GM23248 (cell line): ENCODE measurements at places on chromosomes 4 and X. TPM values are rescaled to one million over a fixed set of nuclear protein-coding genes. Genes with fewer than 3 reads are reported as not detected.
A peak's percentile ranks its signal among the peaks of the same experiment; 100 is the strongest.

GRCh38 chrX:153398275-153398960 lies 2.7 kb downstream of the PNMA6E start:
- no peak for DNase-seq

- DNase-seq, result peak; percentile 6
Measured at GRCh38 chr4:42906891-42907759, 14.6 kb downstream of the GRXCR1 start.

DNA sequence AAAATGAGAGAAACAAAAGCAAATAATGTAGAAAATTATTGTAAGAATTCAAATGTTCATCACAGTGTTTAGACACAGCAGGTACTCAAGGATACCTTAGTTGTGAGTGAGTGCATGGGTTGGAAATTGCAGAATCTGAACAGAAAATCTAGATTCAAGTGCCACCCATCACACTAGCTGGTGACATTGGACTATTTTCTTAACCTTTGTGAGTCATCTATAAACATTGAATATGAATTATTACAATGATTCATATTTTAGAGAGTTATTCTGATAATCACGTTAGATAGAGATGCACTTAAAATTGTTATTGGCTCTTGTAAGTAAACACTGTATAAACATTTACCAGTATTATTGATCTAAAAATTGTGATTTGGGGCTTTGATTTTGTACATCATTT lies 1113.1 kb downstream of the STIM2 start:
- DNase-seq, result no peak

DNA sequence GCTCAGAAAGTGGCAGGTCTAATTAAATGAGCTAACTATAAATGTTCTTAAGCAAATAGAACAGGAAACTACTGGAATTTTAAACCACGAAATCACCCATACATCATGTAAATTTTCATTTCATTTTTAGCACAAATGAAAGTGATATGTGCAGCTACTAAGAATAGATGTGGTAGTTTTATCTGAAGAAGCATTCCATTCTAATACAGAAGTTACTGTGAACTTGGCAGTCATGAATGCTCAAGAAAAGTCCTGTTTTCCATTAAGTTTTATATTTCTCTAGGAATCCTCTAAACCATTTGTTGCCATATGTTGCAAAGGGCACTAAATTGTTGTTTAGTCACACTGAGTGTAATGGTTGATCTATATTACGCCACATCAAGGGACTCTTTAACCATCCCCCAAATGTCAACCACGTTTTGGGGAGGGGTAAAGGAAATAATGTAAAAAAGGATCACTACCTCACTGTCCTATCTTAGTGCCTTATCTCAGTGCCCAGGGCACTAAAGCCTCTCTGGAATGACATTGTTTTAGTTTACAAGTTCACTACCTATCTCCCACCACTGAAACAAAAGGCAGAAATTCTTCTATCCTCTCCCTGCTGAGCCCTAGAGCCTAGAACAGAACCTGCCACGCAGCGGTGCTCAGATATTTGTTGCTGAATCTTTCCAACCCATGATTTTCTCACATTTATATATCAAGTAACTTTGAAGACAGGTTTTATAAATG lies 118.0 kb downstream of the SHISA3 start:
- peak; percentile 18 for DNase-seq

DNA sequence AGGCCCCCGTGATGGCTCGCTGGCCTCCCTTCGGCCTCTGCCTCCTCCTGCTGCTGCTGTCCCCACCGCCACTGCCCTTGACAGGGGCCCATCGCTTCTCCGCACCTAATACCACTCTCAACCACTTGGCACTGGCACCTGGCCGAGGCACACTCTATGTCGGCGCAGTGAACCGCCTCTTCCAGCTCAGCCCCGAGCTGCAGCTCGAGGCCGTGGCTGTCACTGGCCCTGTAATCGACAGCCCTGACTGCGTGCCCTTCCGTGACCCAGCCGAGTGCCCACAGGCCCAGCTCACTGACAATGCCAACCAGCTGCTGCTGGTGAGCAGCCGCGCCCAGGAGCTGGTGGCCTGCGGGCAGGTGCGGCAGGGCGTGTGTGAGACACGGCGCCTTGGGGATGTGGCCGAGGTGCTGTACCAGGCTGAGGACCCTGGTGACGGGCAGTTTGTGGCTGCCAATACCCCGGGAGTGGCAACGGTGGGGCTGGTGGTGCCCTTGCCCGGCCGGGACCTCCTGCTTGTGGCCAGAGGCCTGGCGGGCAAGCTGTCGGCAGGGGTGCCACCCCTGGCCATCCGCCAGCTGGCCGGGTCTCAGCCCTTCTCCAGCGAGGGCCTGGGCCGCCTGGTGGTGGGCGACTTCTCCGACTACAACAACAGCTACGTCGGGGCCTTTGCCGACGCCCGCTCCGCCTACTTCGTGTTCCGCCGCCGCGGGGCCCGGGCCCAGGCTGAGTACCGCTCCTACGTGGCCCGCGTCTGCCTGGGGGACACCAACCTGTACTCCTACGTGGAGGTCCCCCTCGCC lies 3.0 kb downstream of the PLXNB3 start:
- no peak for DNase-seq

CENPVL3 gene
- total RNA-seq, result not detected in 2 replicates

ITM2A gene
- total RNA-seq, result not detected in 2 replicates

DNA sequence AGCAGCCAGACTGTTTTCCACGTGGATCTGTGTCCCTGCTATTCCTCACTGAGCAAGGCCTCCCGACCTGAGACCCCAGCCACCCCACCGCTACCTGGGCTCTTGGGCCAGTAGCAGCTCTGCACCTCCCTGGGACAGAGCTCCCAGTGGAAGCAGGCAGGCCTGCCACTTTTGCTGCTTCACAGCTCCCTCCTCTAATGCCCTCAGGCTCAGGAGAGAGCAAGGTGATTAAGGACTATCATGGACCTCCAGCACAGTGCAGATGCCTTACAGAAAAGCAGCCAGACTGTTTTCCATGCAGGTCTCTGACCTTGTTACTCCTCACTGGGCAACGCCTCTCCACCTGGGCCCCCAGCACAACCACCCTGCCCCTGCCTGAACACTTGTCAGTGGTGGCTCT lies 37.0 kb downstream of the AWAT2 start:
- DNase-seq, result no peak

GRCh38 chr4:600166-600565 lies 24.1 kb upstream of the TMEM271 start:
- no peak for DNase-seq

- DNase-seq, result no peak
Measured at GRCh38 chrX:150282953-150283352, 80.2 kb upstream of the MAMLD1 start.

UGT8 gene
- not detected in 2 replicates for total RNA-seq

FAM9B gene
- not detected in 2 replicates for total RNA-seq

DNA sequence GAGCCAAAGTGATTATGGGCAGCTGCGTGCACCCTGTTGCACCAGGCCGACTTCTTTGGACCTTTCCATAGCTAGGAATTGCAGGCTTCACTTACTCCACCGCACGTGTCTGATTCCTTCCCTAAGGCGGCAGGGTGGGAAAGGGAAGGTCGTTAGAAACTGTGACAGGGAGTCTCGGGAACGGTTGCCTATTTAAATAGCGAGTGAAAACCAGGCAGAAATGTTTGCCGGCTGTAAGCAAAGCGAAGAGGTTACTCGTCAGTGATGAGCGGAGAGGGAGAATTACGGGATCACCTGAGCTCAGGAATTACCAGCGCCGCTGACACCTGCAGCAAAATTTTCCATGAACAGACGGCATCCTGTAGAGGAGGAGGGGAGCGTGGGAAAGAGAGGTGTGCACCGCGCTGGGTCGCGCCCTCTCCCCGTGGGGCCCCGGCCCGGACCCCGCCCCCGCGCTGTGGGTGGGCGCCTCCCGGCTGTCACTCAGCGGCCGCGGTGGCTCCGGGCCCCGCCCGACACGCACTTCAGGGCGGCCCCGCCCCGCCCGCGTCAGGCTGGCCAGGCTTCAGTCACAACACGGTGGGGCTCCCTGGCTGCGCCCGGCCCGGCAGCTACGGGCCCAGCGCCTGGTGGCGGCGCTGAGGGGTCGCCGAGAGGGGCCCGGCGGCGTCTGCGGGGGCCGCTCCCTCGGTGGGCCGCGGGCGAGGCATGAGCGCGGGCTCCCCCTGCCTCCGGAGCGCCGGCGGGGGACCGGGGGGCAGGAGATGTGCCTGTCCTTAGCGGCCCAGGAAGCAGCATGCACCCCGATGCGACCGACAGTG lies at the start of gene SNX25:
Gene SNX25 (plus strand): TSS at position 568 of the 821 bp plus-strand sequence. CDS start 229 bp downstream, at position 797.
- DNase-seq, result peak; percentile 87

MAGEC3 gene
- total RNA-seq, result not detected in 2 replicates
